CD4-positive, alpha-beta memory T cell (primary cell): ENCODE measurements at places on chromosomes 12 and 14.

DNA sequence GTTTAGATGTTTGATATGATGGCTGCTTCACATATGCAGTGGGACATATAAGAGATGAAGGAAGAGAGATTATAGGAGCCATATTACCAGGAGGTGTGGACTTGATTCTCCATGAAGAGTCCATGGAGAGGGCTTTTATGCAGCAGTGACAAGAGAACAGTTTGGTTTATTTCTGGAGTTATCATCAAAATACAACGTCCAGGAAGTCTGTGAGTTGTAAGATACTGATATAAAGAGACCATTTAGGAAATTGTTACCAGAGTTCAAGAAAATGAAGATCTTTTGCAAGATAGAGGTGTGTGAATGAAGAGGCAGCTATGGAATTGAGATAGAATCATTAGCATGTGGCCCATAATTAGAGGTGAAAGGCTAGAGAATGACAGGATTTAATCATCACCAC is 431.7 kb downstream of the NPAS3 start:
- DNase-seq = no peak

- DNase-seq = no peak
Measured at GRCh38 chr12:58681730-58682129, 238.6 kb downstream of the LRIG3 start.

GRCh38 chr12:62737188-62737587 is 197.8 kb downstream of the PPM1H start:
- DNase-seq = no peak

DNA sequence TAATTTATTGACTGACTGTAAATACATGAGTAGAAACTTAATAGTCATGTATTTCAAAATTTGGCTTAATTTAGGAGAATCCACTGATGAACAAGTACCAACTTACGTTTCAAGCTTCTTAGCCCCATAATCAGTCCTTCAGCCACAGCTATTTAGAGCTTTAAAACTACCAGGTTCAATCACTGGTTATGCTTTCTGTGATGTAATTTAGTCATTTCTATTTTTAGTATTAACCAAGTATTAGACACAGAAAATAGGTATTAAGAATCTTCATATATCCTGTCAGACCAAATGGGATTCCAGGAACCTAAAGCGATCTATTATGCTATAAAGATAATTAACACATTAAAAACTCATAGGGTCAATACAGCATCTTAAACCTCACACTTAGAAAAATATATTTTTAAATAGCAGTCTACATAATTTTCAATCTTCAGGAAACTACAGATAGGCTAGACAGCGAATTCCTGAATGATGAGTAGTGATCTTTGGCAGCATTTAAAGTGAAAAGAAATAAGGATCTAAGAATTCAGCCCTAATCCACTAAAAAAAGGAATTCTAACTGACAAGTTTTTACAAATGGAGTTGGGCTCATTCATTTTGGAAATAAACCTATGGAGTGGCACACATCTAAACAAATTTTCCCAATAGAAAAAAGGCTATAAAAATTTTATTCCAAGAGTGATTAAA is 51.5 kb downstream of the ZC3H14 start:
- DNase-seq = no peak

DNA sequence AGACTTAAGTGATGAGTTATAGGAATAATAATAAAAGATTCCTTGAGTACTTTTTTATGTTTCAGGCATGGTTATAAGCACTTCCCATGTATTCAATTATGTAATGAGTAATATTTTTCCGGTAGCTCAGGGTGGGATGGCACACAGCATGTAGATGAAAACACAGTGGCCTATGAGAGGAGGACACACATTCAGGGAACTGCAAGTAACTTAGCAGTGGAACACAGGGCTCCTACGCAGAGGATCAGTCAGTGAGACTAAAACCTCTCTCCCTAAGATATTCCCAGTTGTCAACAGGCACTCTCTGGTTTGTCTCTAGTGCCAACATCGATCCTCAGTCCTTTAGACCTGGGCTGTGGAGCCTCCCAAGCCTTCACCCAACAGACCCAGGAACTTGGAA is 219.4 kb downstream of the DIO2 start:
- DNase-seq = no peak

- DNase-seq = no peak
Measured at GRCh38 chr12:9699898-9700605, 30.5 kb downstream of the CLEC2D start.

DNA sequence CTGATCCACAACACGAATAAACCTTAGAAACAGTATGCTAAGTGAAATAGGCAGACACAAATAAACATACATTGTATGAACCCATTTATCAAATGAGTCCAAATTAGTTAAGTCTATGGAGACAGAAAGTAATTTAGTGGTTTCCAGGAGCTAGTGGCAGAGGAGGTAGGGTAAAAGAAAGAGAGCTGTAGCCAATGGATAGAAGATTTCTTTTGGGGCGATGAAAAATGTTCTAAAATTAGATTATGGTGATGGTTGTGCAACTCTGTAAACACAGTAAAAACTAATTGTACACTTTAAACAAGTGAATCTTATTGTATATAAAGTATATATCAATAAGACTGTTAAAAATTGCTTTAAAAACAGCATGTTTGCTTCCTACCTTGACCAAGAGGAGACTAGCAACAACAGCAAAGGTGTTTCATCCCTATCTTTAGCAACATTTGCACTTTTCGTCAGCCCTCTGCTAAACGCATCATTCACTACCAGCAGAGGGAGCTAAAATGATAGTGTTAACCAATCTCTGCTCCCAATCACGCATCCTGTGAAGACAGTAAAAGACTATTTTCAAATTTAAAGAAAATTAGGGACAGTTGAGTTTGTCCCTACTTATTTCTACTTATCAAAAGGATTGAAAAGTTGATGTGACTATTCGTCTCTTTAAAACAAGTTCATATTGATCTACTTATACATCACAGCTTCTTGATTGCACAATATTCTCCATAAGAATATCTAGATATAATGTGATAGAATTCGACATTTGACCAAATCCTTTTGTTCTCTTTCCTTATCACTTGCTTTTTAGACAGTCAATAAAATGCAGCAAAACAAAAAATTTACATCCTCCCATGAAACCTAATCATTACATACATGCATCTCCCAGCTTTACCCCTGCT is 24.0 kb upstream of the LGR5 start:
- DNase-seq = no peak

GRCh38 chr12:57853864-57854556 is 7.5 kb upstream of the CTDSP2 start:
- DNase-seq = no peak

DNA sequence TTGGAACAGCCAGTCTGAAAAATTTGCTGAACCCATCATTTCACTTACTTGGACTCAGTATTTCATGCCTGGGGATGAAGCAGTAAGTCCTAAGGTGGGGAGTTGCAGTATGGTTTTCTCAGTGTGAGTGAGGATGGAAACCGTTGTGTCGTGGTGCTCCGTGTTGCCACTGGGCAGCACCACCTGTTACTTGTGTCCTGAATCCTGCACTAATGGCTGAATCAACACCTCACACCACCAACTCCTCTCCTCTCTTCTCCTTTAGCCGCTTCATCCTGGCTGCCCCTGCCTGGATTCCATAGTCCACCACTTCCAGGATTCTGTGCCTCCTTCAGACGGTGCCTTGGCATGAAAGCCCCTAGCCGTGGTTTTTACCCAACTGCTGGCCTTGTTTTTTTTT is 3.0 kb upstream of the EP400 start:
- no peak for DNase-seq
